AG04449 (cell line): ENCODE measurements at places on chromosomes 1 and 21.

- DNase-seq: no peak
Observed at GRCh38 chr1:111192074-111192473, 8.4 kb downstream of the DENND2D start.

GRCh38 chr1:109040989-109041620, 797 bp downstream of the WDR47 start:
- DNase-seq: no peak

GRCh38 chr1:229323201-229323600, 19.6 kb downstream of the CCSAP start:
- no peak for DNase-seq

- DNase-seq: no peak
Observed at GRCh38 chr1:27650171-27650538, 15.2 kb upstream of the FGR start.
